ELF-1 (cell line): ENCODE measurements at places on chromosomes 3 and 15.

DNA sequence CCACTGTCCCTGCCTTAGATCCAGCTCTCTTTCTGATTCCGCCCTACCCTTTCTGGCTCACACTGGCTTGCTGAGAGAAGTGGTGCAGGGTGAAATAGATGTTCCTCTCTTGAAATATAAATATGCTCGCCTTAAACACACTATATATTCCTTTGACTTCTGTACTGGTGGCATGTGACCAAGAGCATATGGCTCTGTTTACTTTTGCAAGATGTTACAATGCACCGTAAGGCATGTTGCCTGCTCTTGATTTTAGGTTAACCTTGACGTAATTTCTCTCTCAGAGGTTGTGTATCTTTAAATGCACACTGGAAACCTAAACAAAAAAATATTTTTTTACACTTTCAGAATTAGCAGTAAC is 749 bp downstream of the RSRC1 start:
- DNase-seq: no peak

DNA sequence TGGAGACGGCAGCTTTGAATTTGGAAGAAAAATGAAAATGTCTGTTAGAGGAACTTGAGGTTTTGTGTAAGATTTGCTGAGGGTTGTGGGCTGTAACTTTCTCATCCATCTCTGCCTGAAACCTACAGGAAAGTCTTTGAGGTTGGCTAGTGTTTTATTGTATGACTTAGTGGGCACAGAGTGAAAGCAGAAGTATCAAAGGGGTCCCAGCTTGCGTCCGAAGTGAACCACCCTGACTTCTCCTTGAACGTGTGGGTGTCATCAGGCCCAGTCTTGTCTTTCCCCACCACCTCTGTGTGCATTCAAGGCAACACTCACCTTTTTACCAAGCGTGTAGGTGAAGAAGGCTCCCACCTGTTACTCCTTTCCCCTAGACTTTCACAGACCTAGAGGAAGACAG is 682.1 kb upstream of the CFAP20DC start:
- no peak for DNase-seq

- DNase-seq: no peak
Observed at GRCh38 chr3:167559924-167560323, 86.1 kb upstream of the SERPINI2 start.

DNA sequence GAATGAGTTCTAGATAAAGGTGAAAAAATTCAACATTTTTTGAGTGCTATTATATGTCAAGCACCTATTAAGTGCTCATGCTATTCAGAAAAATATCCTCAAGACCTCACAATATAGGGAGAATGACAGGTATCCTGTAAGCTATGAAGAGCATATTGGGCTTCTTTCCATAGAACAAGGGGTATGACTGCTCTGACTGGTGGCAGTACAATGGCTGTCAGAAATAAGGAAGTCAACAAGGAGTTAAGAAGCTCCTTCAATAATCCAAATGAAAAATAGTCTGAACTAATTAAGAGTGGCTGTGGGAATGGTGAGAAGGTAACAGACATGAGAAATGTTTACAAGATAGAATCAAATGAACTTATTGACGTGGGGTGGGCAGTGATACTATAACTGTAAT is 24.7 kb downstream of the NPTN start:
- DNase-seq: no peak

DNA sequence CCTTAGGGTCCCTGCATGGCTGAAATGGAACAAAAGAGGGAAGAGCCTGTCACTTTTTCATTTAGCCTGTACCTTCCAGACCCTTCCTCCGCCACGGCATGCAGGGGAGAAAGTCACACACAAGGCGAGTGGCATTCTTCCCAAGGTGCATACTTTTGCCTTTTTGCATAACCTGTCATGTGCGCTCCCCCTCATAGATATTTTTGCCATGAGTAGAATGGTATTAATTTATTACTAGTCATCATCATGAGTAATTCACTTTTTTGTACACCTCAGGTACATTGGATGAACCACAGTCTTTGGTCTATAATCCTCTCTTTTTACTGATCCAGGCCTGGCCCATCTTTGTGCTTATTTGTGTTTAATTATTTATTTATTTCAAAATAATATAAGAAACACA is 8.9 kb upstream of the BUB1B start:
- DNase-seq: no peak

- peak; percentile 19 for DNase-seq
Observed at GRCh38 chr3:98259707-98260106, 4.3 kb upstream of the OR5H6 start.

DNA sequence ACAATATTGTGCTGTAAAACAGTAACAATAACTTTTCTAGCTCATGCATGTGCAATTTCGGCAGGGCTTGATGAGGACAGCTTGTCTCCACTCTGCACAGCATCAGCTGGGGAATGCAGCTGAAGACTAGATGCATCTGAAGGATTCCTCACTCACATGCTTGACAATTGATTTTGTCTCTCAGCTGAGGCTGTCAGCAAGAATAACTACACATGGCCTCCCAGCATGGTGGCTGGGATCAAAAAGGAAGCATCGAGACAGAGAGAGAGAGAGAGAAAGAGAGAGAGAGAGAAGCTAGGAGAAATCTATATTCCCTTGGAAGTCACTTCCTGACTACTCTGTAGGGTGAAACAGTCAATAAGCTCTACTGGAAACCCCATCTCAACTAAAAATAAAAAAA is 487.1 kb downstream of the PLOD2 start:
- DNase-seq: no peak

DNA sequence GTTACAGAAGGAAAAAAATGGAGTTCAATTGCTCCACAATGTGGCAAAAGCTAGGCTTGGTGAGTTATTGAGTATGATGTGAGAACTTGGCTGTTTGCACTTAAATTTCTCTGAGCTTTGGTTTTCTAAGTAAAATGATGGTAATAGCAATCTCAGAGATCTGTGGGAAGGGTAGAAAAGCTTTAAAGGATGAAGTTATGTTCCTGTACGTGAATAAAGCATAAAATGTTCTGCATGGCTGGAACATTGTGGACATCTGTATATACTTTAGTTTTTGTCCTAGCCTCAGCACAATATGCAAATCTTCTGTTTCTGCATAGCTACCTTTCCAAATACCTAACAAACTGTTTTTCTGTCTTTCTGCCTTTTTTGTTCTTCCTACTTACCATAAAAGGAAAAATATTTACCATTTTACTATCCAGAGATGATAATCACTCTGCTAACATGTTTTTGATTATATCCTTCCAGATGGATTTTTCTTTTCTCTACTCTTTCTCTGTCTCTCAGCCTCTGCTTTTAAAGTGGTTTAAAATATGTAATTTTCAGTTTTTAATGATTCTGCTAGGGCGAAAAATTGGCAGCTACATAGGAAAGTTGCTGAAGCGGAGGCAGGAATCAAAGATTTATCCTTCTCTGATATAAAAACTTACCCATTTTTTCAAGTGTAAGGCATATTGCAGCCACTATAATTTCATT is 188.1 kb downstream of the FNDC3B start:
- no peak for DNase-seq

DNA sequence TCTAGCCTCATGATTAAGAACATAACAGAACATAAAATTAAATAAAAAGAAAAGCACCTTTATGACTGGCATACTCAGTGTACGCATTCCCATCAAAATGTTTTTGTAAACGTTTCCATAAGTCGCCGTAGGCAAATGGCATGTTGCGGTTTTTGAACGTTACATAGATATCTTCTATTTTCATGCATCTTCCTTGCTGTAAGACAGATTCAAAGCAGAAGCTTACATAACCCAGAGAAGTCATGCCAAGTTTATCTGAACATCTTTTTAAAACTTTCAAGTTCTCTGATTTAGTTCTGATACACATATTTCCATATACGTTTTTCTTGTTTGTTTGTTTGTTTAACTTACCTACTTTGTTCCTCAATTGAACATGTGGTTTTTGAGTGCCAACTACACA is 388.6 kb downstream of the GABRG3 start:
- DNase-seq: no peak

GRCh38 chr15:39459548-39459947 is 121.3 kb upstream of the THBS1 start:
- no peak for DNase-seq

GRCh38 chr3:192892981-192893700 is 24.5 kb downstream of the MB21D2 start:
- peak; percentile 49 for DNase-seq

DNA sequence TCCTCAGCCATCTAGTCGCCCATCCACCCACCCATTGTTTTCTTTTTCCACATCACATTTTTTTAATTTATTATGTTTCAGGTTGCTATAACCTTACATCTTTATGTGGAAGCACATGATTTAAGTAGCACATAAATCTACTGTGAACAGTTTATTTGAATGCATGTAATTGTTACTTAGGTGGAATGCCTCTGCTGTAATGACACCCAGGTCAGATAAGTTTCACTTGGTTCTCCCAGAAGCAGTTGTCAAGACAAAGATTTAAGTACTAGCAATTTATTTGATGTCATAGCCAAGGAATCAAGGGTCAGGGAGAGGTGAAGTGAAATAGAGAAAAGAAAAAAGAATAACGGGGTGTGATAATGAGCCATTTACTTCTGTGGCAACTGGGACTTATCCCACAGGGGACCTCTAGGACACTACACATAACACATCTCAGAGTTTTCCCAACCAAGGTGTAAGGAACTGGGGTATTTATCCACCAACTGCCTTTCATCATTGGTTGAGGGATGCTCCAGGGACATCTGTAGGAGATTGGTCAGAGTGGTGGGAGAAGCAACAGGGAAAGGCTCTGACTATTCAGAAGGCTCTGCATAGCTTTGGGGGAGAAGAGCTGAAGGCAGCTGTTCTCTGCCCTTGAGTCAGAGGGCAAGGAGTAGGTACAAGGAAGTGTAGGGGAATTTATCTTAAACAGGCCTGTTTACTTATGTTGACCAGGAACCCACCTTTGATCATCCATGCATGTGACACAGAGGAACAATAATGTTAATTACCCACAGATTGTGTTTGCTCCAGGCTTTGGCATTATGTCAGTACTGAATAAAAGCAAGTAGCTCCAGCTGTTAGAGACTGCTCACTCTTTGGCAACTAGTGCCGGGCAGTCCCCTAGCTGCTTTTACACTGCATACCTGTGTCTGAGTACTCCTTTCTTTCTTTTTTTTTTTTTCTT is 94.8 kb downstream of the CD200R1L start:
- no peak for DNase-seq

- no peak for DNase-seq
Observed at GRCh38 chr3:127486321-127486944, 104.1 kb downstream of the TPRA1 start.

DNA sequence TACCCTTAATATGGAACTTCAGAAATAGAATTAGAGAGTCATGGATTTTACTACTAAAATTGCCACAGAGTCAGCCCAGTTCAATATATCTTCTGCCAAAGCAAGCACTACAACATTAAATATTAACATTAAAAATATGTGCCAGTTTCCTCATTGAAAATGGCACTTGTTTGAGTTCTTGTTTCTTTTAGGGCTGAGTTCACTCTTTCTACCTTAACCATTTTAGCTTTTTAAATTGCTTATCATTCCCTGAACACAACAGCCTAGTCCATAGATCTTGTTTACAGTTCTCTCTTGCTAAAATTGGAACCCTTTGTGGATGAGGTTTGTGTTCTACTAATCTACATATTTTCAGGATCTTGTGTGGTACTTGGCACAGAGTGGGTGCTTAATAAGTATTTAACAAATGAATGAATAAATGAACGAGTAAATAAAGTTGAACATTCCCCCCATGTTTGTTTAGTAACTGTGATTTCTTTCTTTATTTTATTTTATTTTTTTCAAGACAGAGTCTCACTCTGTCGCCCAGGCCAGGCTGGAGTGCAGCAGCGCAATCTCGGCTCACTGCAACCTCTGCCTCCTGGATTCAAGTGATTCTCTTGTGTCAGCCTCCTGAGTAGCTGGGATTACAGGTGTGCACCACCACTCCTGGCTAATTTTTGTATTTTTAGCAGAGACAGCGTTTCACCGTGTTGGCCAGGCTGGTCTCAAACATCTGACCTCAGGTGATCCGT is 46.0 kb upstream of the SLC7A14 start:
- DNase-seq: no peak
